ENCODE measurements at places on chromosomes 3 and 15.

DNA sequence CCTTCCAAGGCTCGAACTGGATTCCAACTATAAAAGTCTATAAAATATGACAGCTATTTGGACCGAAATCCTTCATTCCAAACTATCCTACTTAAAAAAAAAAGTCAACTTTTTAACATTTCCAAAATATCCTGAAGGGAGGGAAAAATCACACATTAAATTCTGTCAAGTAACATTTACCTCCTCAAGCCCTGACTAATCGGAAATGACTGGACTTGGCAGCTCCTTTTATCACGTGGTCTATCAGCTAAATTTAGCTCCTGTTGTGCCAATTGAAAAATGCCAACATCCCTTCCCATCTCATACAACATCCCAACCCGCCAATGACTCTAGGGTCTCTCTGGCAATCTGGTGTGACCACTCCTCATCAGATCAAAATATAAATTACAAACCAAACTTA lies 297.9 kb downstream of the FHIT start:
- H3K4me1 ChIP-seq = no peaks in the 10 kb centered on the region
- no peak for DNase-seq
- no peak overlapping the region for H3K27ac ChIP-seq
- no peaks in the 10 kb centered on the region for H3K36me3 ChIP-seq
- no peak overlapping the region for H3K4me3 ChIP-seq
- H3K27me3 ChIP-seq = no peaks in the 10 kb centered on the region

DNA sequence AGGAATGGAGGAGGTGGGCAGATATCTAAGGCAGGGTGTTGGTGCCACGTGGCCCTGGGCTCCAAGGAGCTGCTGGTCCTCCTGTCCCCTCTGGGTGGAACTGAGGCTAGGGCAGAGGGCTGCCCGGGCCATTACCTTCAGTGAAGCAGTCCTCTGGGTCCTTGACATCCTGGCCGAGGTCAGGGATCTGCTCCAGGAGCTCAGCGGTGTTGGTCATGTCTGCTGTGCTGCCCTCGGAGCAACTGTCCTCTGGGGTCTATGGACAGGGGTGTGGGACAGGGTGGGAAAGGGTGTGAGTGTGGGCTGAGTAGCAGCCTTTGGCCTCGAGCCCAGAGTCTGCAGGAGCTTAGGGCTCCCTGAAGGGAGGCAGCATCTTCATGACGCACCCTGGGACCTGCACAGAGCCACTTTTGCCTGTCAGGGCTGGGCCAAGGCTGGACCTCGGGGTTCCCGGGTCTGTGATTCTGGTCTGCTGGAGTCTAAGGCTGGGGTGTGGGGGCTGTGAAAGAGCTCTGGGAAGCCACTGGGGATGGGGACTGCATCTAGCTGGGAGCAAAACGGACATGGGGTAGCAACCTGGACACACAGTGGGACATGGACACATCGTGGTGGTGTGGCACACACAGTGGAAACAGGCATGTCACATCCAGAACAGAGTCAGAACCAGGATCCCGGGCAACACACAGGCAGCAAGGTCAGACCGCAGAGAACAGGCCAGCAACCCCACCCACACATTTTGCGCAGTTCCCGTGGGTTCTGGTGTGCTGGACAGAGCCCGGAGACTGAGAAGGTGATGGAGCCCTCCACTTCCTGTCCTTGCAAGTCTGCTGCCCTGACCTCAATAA lies 72.7 kb downstream of the SCN5A start:
- H3K36me3 ChIP-seq = no peaks in the 10 kb centered on the region
- no peaks in the 10 kb centered on the region for H3K27me3 ChIP-seq
- DNase-seq = no peak
- H3K27ac ChIP-seq = no peak overlapping the region

GRCh38 chr3:13539671-13540070 lies 9.3 kb upstream of the FBLN2 start:
- H3K36me3 ChIP-seq = no peaks in the 10 kb centered on the region
- H3K4me3 ChIP-seq = no peak overlapping the region
- H3K4me1 ChIP-seq = peaks cover 4% of the 10 kb centered on the region
- DNase-seq = no peak

DNA sequence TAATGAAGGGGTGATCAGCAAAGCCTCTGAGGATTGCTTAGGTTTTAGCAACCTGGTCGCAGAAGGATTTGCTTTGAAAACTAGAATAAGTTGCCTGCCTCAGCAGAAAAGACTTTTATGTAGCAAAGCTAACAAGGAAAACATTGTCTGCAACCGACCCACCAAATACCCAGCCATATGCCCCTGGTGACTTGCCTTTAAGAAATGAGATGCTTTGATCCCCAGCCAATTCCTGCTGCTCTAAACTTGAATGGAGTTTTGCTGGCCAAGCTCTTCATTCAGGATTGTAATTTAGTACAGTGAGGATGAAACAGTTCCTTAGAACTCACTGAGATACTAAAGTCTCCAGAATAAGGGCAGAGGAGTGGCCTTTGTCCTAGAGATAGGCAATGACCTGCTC lies 139.8 kb upstream of the PROK2 start:
- no peak overlapping the region for H3K27ac ChIP-seq
- no peaks in the 10 kb centered on the region for H3K36me3 ChIP-seq
- H3K27me3 ChIP-seq = no peaks in the 10 kb centered on the region
- no peak for DNase-seq
- no peak overlapping the region for H3K4me3 ChIP-seq

- no peak overlapping the region for H3K4me3 ChIP-seq
- no peaks in the 10 kb centered on the region for H3K36me3 ChIP-seq
- H3K27me3 ChIP-seq = no peaks in the 10 kb centered on the region
- DNase-seq = no peak
Measured at GRCh38 chr3:12353796-12354525, 65.1 kb downstream of the PPARG start.

DNA sequence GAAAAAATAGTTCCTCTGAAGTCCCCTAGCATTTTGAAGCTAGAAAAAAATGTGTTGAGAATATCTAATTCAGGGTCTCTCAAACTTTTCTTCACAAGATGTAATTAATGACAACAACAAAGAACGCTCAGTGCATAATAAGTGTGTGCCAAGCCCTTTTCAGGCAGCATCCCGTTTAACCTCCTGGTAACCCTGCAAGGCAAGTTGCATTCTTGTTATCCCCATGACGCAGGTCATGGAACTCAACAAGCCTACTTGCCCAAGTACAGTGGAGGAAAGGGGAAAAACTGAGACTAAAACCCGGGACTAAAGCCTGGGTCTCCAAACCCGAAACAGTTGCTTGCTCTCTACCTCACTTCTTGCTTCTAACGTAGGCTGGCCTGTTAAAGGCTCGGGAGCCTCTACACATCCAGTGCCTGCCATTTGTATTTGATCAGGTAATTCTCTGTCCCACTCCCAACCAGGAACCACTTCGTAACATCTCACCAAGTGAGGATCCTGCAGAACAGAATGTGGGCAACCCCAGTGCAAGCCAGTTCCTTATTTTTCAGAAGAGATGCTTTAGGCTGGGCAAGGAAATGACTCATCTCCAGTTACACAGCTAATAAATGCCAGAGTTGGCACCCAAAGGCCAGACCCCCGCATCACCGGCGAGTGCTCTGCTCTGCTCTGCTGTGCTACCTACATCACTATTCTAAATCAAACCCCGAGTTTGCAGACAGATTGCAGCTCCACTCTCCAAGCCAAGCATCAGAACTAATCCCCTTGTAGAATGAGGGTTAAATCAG lies 28.3 kb downstream of the LMCD1 start:
- no peak for DNase-seq
- no peak overlapping the region for H3K4me3 ChIP-seq
- no peak overlapping the region for H3K27ac ChIP-seq
- no peaks in the 10 kb centered on the region for H3K36me3 ChIP-seq
- peaks cover 2% of the 10 kb centered on the region for H3K4me1 ChIP-seq

GRCh38 chr3:58647381-58648141 lies 19.0 kb downstream of the FAM3D start:
- no peaks in the 10 kb centered on the region for H3K36me3 ChIP-seq
- DNase-seq = no peak
- H3K27ac ChIP-seq = no peak overlapping the region

- no peaks in the 10 kb centered on the region for H3K4me1 ChIP-seq
- no peak overlapping the region for H3K4me3 ChIP-seq
- H3K36me3 ChIP-seq = no peaks in the 10 kb centered on the region
- H3K27me3 ChIP-seq = no peaks in the 10 kb centered on the region
- no peak overlapping the region for H3K27ac ChIP-seq
Measured at GRCh38 chr3:171183042-171183441, 156.5 kb upstream of the SLC2A2 start.

DNA sequence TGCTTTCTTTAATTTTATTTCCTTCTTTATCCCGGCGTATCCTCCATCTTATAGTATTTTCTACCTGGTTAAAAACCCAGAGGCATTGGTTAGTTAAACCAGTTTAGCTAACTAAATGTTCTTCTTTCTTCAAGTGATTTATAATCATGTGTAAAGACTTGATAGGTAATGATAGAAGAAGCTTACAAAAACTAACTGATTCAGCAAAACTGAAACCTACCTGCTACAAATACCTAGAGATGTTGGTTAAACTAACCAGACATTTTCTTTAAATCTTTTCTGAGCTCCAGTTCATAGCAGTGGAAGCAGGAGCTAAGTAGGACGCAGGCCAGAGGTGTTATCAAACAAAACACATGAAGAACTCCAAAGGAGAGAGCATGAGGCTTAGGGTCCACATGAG lies 44.8 kb downstream of the LEO1 start:
- no peaks in the 10 kb centered on the region for H3K27me3 ChIP-seq
- H3K4me3 ChIP-seq = no peak overlapping the region
- H3K36me3 ChIP-seq = no peaks in the 10 kb centered on the region
- no peak overlapping the region for H3K27ac ChIP-seq

DNA sequence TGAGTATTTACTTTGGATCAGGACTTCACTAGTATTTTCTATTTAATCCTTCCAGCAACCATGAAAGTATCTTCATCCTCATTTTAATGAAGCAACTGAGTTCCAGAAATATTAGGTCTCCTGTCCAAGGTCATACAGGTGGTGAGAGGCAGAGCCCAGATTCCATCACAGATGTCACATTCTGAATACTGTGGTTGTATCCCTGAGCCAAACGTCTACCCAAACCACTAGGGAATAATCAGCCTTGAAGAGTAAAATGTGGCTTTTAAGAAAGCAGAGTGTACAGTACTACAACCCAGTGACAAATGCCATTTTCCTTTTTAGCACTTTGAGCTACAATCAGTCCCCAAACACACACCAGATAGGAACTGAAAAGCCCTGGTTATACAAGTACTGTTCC lies 93.3 kb upstream of the TRIM42 start:
- H3K4me3 ChIP-seq = no peak overlapping the region
- no peak for DNase-seq
- no peaks in the 10 kb centered on the region for H3K27me3 ChIP-seq
- H3K27ac ChIP-seq = no peak overlapping the region

DNA sequence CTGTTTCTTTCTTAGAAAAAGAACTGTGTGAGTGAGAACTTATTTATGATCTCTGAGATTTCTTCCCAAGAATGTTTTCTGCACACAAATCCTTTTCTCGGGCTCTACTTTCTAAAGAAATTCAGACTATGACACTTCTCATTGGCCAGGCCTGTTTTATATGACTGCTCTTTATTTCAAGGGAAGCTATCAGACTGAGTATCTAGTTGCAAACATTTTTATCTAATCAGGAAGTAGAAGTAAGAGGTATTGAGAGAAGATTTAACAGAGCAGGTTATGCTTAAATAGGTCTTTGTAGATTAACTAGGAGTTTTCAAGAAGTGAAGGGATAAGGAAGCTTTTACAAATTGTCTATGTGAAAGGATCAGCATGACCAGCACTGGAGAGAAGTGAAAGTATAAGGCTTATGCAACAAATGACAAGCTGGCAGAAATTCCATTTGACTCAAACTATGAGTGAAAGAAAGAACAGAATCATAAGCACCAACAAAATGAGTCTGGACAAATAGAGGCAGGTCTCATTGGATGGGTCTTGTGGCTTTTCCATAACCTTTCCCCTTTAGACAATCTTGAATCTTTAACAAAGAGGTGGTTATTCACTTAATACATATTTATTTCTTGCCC lies 71.9 kb upstream of the CHL1 start:
- H3K4me1 ChIP-seq = no peaks in the 10 kb centered on the region
- no peaks in the 10 kb centered on the region for H3K27me3 ChIP-seq
- no peak for DNase-seq

GRCh38 chr3:55571913-55572312 lies 84.8 kb upstream of the WNT5A start:
- peaks cover 17% of the 10 kb centered on the region for H3K4me1 ChIP-seq
- H3K27ac ChIP-seq = peak overlapping the region; percentile 38
- H3K36me3 ChIP-seq = no peaks in the 10 kb centered on the region
- no peaks in the 10 kb centered on the region for H3K27me3 ChIP-seq
- DNase-seq = peak; percentile 88
- H3K4me3 ChIP-seq = no peak overlapping the region

DNA sequence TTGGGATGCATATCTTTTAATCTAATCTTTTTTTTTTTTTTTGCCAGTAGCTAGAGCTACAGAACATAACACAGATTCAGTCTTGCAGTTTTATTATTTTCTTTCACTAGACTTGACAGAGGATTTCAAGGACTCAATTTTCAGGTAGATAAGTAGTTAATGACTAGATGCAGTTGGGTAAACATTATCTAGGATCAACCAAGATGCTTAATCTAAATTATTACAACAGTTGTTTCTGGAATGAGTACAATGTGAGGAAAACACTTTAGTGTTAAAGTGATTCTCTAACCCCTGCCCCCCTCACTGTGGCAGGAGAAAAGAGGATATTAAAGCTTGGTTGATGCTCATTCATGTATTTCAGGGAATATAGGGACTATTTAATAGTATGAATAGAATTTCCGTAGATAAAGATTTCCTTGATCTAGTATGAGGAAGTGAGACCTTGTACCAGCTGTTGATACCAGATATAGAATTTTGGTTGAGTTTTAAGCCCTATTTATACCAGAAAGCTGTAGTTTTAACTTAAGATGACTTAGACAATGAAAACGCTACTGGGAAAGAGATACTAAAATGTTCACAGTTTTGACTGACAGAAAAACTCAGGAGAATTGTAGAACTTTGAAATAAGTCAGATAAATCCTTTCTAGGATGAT lies 389.0 kb upstream of the C2CD4B start:
- DNase-seq = no peak
- no peak overlapping the region for H3K4me3 ChIP-seq
- no peak overlapping the region for H3K27ac ChIP-seq
- H3K36me3 ChIP-seq = no peaks in the 10 kb centered on the region

DNA sequence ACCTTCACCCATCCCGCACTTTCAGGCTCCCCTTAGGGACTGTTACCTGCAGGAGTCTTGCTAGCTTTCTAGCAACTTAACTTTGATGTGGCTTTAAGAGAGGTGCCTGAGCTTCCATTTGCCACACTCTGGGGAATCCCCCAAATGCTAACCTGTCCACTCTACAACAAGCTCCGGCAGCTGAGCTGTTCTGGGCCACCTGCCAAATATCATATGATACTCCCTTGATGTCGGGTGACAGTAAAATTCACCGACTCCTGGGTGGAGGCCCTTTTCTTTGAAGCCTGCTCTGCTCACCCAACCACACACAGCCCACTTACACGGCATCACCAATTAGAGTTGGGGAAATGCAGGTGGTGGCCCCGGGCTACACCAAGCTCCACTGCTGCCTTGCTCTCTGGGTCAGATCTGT lies 38.0 kb upstream of the XCR1 start:
- no peak overlapping the region for H3K4me3 ChIP-seq
- peaks cover 2% of the 10 kb centered on the region for H3K4me1 ChIP-seq
- H3K27me3 ChIP-seq = no peaks in the 10 kb centered on the region
- no peak overlapping the region for H3K27ac ChIP-seq
- DNase-seq = no peak
- H3K36me3 ChIP-seq = no peaks in the 10 kb centered on the region

- H3K4me3 ChIP-seq = no peak overlapping the region
- no peak overlapping the region for H3K27ac ChIP-seq
- peaks cover 3% of the 10 kb centered on the region for H3K4me1 ChIP-seq
- no peak for DNase-seq
- H3K36me3 ChIP-seq = peaks cover 30% of the 10 kb centered on the region
Measured at GRCh38 chr15:93029214-93029835, 59.7 kb downstream of the RGMA start.
